Stimulated activated CD8-positive, alpha-beta memory T cell treated with anti-CD3 and anti-CD28 coated beads, Interleukin-7, amount 100 ng/mL, for 4 hours (primary cell): ENCODE measurements at places on chromosomes 1 and 21.

DNA sequence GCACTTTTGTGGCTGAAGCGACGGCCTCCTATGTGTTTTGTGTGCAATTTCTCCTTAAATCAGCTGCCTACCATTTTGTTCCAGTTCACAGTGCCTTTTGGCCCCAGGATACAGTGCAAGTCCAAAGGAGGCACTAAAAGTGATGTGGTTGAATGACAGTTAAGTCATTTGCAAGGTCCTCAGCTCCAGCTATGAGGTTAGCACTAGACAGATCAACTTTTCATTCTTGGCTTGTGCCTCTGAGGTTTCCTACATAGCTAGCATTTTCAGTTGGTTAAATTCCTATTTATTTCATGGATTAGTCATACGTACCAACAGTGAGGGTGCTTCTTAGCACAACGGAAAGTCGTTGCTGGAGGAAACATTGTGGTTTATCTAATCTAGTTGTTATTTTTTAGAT lies 59.3 kb upstream of the NTPCR start:
- DNase-seq = no peak

DNA sequence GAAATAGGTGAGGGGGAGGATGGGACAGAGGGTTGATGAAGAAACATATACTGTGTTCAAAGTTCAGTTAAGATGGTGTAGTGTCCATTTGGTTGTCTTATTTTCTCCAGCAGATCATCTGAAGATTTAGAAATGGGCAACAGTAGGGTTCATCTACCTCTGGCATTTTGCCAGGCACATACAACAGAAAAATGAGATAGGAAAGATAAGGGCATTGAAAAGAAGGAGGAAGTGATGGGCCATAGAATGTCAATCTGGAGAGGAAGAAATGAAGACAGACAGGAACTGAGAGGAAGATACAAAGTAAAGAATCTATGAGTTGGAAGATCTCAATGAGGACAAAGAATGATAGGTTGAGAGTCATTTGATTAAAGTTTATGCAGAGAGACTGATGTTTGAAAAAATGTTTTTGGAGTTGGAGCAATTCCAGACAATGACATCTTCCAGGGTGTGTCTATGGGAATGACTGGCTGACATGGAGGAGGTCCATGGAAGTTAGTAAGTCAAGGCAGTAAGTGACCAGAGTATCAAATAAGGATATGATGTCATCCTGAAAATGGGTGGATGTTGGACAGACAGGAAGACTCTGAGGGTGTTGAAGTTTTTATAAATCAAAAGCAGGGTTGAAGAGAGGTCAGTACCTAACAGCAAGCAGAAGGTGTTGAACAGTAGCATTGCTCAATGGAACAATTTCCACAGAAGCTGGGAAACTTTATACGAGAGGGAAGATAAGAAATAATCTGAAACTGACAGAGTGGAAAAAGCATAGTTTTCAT lies 18.7 kb upstream of the CD55 start:
- no peak for DNase-seq

DNA sequence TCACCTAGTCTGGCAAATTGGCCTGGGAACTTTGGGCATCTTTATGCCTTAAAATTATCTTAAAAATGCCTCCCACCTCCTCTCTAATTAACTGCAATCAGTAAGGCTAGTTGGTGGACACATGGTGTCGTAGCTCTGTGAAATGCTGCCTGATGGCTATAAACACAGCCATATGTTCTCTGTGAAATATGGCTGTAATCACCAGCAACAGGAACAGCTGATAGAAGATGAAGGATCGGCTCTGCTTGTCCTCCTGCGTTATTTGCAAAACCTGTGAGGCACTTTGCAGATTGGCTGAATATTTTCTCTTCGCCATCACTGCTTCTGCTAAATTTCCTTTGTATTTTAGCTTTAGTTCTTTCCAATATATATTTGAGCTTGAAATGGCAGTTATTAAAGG lies 419.6 kb downstream of the RWDD3 start:
- DNase-seq = no peak

GRCh38 chr1:109388208-109388711 lies 9.5 kb downstream of the SORT1 start:
- no peak for DNase-seq

DNA sequence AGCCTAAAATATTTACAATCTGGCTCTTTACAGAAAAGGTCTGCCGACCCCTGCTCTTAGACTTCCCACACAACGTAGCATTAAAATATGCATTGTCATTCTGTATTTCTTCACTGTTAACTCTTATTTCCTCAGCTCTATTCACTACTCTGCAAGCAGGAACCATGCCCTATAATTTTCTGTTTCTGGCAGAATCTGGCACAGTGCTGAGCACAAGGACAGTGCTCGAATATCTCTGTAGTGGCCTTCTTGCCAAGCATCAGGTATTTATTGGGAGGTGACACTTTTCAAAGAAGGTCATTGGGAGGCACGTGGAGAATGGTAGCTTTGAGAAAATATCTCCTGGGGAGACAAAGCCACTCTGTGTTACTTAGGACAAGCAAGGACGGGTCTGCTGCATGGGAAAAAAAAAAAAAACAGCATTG lies 77.9 kb downstream of the PSMG1 start:
- no peak for DNase-seq

GRCh38 chr1:152165286-152166077 lies 6.5 kb upstream of the RPTN start:
- no peak for DNase-seq

DNA sequence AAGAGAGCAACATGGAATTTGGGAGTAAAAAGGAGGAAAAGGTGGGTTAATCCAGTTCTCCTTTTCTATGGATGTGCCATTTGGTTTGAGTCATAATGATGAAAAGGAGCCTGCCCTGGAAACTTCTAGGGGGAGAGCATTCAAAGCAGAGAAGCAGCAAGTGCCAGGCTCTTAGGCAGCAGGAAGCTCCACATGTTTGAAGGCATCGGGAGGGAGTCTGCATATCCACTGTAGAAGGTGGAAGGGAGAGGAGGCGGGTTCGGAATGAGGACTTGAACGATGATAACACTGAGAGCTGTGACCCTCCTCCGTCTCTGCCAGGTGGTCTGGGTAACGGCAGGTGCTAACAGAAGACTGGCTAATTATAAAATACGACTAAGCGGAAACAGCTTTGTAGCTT lies 128.2 kb downstream of the RYR2 start:
- DNase-seq = no peak
